ENCODE measurements at places on chromosomes 5 and 9. TPM values are rescaled to one million over a fixed set of nuclear protein-coding genes. Genes with fewer than 3 reads are reported as not detected.

DNA sequence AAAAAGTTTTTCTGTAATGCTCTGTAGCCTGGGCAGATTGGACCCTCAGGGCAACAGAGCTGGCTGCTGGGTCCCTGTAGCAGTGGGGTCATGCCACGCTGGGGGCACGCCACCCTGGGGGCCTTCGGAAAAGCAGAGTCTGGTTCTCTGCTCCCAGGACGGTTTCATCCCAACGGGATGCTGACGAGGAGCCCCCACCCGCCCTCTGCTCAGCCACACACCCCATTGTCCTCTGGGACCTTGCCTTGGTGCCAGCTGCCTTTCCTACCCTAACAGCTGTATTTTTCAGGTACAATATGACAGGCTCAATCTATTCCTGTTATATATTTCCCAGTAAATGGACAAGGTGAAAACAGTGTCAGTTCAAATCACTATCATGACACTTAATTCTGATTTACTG, 29.0 kb upstream of the MVB12B start:
- DNase-seq: no peak

- DNase-seq: peak; percentile 78
Observed at GRCh38 chr5:149114403-149115312, 26.6 kb upstream of the ABLIM3 start.

GRCh38 chr5:157610990-157611389, 35.4 kb upstream of the ADAM19 start:
- no peak for DNase-seq

- DNase-seq: no peak
Observed at GRCh38 chr5:105407200-105407599, 1844.6 kb upstream of the NUDT12 start.

DNA sequence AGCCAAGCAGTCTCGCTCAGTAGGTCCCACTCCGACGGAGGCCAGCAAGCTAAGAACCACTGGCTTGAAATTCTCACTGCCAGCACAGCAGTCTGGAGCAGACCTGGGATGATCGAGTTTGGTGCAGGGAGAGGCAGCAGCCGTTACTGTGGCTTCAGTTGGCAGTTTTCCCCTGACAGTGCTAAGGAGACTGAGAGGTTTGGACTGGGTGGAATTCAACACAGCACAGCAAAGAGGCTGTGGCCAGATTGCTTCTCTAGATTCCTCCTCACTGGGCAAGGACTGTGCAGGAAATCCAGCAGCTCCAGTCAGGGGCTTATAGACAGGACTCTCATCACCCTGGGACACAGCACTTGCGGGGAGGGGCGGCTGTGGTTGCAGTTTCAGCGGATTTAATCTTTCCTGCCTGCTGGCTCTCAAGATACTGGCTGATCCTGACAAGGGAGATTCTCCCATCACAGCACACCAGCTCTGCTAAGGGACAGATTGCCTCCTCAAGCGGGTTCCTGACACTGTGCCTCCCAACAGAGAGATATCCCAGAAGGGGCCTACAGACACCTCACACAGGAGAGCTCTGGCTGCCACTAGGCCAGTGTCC, 122.1 kb downstream of the YIPF5 start:
- DNase-seq: no peak

DNA sequence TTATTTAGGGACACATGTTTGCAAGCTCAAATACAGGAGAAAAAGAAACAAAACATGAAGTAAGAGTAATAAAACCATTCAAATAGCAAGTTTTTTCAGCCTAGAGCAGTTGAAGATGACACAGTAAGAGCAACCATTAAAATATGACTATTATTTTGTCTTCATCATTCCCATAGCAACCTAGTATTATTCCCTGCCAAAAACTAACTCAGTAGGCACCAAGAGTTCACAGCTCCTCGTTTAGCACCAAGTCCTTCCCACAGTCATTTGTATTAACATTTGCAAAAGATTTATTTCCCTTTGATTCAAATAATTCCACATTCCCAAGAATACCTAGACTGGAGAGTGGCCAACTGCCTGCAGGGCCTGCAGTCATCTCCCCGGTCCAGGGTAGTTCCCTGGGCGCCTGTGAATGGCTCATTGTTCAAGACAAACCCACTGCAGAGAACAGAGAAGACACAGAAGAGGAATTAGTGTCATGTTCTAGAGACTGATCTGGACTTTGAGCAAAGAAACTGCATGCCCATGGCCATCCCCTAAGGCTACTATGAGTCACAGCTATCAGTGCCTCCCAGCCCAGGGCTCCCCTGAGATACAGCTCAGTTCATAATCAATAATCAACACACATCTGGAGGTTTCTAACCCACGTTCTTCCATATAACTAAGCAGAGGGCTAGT, 139.1 kb upstream of the MAP3K1 start:
- DNase-seq: no peak

DNA sequence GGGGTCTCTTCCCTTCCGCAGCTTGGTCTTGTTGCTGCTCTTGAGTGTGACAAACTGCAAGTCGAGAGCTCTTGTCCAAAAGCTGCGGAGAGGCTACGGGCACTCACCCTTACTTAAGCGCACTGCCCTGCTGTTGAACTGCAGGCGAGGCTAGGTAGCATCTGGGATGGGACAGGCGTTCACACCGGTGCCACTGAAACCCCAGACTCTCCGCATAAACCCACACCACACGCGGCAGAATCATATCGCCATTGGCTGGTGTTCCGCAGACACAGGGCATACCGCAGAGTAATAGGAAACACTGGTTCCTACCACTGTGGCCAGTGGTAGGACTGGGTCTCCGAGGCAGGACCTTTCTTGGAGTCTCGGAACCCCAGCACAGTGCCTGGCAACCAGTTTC, 2.2 kb upstream of the NPR3 start:
- DNase-seq: peak; percentile 47

DNA sequence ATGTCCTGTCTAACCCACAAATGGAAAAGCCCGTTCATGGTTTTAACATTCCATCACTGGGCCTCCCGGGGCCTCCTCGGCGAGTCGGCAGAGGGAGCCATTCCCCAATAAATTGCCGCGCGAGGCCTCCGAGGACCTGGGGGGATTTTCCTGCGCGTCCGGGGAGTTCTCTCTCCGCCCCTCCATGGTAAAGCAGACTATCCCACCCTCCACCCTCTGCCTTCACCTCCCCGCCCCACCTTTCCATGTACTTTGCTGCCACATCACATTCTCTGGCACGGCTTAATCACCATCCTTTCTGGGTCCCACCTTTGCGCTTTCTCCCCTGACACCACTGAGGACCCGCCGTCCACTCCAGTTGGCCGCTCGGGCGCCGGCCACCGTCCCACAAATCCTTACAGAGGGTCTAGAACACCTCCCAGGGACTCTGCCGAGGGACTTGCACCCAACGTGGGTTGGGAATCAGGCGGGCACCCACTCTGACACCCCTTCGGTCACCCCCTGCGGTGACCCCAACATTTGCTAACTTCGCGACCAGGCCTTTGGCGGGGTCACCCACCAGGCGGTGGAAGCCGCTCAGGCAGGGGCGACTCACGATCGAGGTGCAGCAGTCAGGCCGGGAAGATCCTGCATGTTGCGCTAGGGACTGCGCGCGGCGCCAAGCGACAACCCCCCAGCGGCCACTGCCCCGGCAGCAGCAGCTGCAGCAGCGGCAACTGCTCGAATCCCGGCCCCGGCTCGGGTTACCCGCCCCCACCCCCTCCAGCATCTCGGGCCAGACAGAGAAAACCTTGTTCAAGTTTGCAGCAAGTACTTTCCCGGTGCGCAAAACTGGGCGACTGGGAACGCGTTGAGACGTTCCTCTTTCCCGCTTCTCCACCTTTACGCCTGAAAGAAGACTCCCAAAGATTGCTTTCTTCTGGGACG, at the start of gene MEGF10:
Gene MEGF10 (plus strand): TSS at position 778 of the 927 bp plus-strand sequence. CDS start 40,513 bp downstream, outside the sequence.
- peak; percentile 85 for DNase-seq

GRCh38 chr5:158056130-158056825, 197.3 kb upstream of the CLINT1 start:
- DNase-seq: no peak

GRCh38 chr5:148002451-148002850, 61.3 kb upstream of the SPINK5 start:
- DNase-seq: no peak

GRCh38 chr5:98779264-98779877, 5.9 kb downstream of the RGMB start:
- DNase-seq: no peak

- no peak for DNase-seq
Observed at GRCh38 chr5:5588887-5589826, 166.7 kb downstream of the ICE1 start.

- no peak for DNase-seq
Observed at GRCh38 chr5:27434335-27434734, 395.9 kb upstream of the CDH9 start.

- DNase-seq: peak; percentile 4
Observed at GRCh38 chr5:138542180-138542955, 668 bp downstream of the ETF1 start.

DNA sequence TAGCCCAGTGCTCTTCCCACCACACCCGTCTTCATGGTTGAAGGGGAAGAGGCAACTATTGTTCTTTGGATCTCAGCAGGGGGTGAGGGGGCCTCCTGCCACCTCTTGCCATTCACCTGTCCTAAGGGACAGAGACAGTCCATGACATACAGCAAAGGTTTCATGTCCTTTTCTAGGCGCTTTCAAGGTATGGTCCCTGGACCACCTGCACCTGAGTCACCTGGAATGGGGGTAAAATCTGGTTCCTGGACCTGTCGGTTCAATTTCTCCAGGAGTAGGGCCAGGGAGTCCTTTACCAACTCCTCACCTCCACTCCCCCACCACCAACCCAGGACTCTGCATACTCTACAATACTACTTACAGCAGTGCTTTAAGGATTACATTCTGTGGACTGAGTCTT, 33.5 kb upstream of the SAP30L start:
- no peak for DNase-seq

- DNase-seq: no peak
Observed at GRCh38 chr9:10059044-10059443, 553.8 kb downstream of the PTPRD start.

GRCh38 chr9:105187781-105188180, 56.7 kb upstream of the SLC44A1 start:
- DNase-seq: no peak

- no peak for DNase-seq
Observed at GRCh38 chr9:121154782-121155181, 46.9 kb downstream of the RAB14 start.

- DNase-seq: no peak
Observed at GRCh38 chr5:172417983-172418630, 36.2 kb downstream of the SH3PXD2B start.

- no peak for DNase-seq
Observed at GRCh38 chr5:109062664-109063063, 315.0 kb downstream of the FER start.

DNA sequence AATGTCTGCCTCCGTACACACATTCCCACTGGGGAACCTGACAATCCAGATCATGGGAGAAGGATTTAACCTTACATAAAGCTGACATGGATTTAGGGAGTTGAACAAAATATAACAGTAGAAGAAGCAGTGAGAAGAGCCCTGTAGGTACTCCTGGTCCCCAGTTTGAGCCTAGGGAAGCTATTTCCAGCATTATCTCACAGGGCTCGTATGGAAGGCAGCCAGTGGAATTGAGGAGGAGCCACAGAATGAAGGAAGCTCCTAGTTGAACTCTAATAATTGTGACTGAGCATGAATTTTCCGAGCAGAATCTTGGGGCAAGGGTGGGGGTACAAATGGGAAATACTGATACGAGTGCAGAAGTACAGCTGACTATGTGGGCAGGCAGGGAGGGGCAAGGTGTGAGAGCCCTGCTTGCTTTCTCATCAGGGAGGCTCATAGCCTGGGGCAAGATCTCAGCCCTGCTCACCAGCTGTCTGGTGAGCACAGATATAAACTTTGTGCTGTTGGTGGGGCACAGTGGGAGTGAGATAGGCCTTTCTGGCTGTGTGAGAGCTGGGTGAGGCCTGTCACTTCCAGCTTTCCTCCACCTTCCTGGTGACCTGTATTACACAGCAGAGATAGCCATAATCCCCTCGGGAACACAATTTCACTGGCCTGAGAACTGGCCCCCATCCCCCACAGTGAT, 290.7 kb upstream of the IL12B start:
- no peak for DNase-seq

DNA sequence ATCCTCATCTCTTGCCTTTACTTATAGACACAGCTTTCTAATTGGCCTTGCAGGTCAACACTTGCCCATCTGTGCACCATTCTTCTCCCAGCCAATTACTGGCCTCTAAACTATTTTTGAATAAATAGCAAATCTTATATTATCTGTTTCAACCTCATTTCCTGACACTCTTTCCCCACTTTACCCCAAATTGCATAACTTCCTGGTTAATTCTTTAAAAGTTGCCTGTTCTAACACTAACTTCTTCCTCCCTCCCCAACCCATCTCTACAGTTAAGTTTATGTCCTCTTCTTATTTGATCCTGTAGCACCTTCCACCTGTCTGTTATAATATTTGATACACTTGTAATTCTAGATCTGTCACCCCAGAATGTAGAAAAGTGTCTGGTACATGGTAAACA, 372.1 kb downstream of the PDE4D start:
- no peak for DNase-seq

GRCh38 chr9:98108531-98109031, 10.4 kb downstream of the TRIM14 start:
- DNase-seq: no peak

- no peak for DNase-seq
Observed at GRCh38 chr5:78720997-78721396, 72.4 kb upstream of the LHFPL2 start.

GRCh38 chr9:88403340-88403739, 15.1 kb downstream of the SPIN1 start:
- DNase-seq: no peak

DNA sequence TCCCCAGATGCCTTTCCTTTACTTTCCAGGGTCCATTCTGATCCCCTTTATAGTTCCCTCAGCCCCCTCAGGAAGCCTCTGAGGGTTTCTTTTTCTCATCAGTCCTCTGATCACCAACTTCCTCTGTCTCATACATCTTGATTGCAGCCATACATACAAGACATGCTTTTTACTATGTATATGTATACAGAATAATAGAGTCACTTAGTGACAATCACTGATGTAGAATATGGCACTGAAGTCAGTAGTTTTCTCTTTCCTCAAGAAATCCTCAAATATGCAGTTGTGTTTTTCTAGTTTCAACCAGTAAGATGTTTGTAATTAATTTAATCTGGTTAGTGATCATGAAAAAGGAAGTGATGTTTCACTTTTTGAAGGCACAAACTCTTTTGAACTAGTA, 364.1 kb downstream of the MAN2A1 start:
- DNase-seq: no peak

- DNase-seq: peak; percentile 48
Observed at GRCh38 chr5:180611140-180611850, 20.0 kb upstream of the SCGB3A1 start.

GRCh38 chr5:158773161-158773560, 326.6 kb downstream of the EBF1 start:
- no peak for DNase-seq

PDE6A gene
- total RNA-seq: not detected

THBS4 gene
- 40.5 TPM for total RNA-seq

BASP1 gene
- 215 TPM for total RNA-seq

ADRB2 gene
- total RNA-seq: 0.40 TPM

KCNV2 gene
- total RNA-seq: not detected

PTPRD gene
- total RNA-seq: 118 TPM

C9orf50 gene
- not detected for total RNA-seq

CMYA5 gene
- total RNA-seq: 3.5 TPM

OSMR gene
- 0.22 TPM for total RNA-seq

SUSD3 gene
- not detected for total RNA-seq

CDH9 gene
- total RNA-seq: 2.8 TPM

PCAT7 gene
- 19.9 TPM for total RNA-seq

SLC46A2 gene
- not detected for total RNA-seq

AMBP gene
- not detected for total RNA-seq
